Fibroblast of skin of left biceps (primary cell): ENCODE measurements at places on chromosomes 2 and 18.

DNA sequence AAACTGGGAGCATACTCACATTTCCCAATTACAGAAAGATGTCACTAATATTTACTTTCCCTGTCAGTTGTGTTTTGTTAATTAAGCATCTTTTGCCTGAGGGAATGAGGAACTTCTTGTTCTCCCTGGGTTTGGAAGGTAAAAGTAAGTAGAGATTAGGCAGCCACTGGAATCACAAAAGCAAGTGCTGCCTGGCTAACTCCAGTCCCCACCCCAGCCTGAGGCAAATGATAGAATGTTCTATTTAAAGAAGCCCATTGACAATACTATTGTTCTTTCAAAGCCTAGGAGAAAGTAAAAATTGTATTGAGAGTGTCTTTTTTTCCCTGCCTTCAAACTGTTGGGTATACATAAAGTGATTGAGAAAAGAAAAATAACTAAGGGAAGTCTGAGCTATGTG is 93.8 kb downstream of the MBD2 start:
- DNase-seq: no peak

DNA sequence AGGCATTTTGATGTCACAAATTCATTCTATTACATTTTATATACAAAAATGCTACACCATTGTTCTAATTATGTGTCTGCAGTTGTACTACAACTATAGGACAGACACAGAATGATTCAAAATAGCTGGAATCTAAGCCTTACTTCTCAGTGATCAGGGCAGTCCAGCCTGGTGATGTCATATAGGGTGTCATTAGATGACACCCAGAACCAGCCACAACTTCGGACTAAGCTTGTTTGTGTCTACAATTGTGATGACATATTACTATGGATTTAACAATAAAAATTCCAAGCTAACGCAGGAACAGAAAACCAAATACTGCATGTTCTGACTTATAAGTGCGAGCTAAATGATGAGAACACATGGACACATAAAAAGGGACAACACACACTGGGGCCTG is 31.0 kb downstream of the M1AP start:
- no peak for DNase-seq

- DNase-seq: no peak
These were observed 92.5 kb downstream of the FHOD3 start for GRCh38 chr18:36389811-36390581.

DNA sequence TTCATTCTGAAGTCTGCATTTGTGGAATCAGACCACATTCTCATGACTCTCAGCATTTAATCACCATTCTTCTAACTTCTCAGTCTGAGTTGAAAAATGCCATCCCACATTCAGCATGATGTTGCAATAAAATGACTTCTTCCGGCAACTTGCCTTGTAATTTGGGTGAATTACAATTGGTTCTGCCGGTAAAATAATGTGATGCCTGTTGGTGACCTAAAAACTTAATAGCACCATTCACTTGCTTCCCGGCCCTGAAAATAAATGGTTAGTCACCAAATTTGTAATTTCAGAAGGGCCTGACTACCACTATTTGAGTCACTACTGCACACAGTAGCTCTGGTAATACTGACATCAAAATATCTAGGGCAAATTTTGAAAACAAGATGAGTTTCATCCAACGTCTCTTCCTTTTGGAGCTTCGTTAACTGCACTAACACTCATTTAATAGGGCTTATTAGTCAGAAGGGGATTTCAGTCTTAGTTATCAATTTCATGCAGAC is 637.1 kb upstream of the CHAC2 start:
- peak; percentile 41 for DNase-seq

- no peak for DNase-seq
These were observed 405.3 kb downstream of the STK39 start for GRCh38 chr2:167842047-167842446.

- DNase-seq: no peak
These were observed 478.1 kb upstream of the ZNF804A start for GRCh38 chr2:184119989-184120800.

DNA sequence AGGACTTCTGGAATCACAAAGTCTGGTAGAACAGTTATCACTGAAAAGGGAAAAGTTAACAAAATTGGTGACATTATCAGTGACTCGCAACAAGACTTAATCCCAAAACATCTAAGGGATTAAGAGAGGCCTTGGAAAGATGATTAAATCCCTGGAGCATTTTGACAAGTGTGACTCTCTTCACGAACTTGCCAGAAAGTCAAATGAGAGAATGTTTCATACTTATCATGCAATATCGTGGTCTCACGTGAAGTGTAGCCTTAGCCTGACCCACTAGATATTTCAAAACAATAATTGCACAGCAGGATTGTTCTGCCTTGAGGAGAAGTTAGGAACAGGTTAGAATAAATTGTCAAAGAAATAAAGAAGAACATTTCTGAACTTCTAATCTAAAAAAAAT is 104.5 kb downstream of the COL6A3 start:
- no peak for DNase-seq

GRCh38 chr2:126634273-126634861 is 21.6 kb upstream of the GYPC start:
- no peak for DNase-seq

DNA sequence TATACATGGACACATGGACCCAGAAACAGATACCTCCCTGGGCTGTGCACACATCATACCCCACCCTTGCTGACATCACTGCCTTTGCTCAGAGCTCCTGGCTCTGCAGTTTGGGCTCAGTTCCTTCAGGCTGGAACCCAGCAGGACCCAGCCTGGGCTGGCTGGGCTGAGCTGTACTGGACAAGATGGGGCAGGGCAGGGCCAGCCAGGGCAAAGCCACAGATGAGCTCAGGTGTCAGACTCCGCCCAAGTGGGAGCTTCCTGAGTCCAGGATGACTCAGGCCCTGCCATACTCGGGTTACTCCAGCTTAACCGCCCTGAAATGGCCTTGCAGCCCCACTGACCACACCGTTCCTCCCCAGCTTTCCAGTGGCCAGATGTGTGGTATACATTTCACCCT is 284.9 kb downstream of the OSR1 start:
- no peak for DNase-seq

DNA sequence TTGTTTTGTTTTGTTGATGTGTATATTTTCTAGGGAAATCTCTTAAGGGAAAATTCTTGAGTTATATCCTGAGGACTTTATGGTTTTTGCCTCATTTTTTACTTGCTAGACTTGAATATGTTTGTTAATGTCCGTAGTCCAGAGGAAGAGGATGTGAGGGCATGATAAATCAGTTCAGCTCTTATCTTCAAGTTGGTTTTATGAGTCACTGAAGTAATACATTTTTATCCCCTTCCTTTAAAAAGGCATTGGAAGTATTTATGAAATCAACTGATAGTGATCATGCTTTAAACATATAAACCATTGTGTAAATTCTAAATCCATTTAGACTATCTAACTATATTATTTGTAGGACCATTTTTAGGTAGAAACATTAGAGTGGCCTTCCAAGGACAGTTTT is 43.9 kb upstream of the CYBRD1 start:
- DNase-seq: no peak

- no peak for DNase-seq
These were observed 2.1 kb upstream of the SPIRE1 start for GRCh38 chr18:12659904-12660605.

GRCh38 chr2:15640261-15640711 is 48.6 kb downstream of the DDX1 start:
- DNase-seq: peak; percentile 31

GRCh38 chr2:113200236-113200635 is 26.5 kb downstream of the PSD4 start:
- DNase-seq: no peak

DNA sequence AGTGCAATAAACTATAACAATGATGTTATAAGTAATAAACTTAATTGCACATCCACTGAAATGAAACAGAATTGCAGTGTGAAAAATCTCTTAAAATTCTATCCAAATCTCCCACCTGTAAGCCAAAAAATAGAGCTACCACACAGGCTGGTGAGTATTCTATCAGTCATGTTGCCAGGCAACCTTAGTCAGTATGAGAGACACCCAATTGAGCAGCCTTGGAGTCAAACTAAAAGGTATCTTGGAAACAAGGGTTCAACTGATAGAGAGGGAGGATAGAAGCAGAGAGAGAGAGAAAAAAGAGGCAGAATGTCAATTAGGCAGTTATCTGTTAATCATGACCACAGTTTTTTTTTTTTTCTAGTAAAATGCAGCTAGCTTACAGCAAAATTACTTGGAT is 45.8 kb downstream of the GALNT13 start:
- no peak for DNase-seq

DNA sequence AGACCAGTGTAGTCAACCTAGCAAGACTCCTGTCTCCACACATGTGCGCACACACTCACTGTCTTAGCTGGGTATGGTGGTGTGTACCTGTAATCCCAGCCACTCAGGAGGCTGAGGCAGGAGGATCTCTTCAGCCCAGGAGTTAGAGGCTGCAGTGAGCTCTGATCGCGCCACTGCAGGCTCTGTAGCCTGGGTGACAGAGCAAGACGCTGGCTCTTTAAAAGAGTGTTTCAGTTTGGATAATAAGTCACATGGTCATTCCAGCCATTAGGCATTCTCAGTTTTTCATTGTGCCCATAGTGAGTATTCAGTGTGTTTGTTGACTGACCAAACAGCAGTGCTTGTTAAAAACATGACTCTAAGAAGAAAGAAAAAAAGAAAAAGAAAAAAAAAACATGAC is 31.0 kb downstream of the RAB10 start:
- no peak for DNase-seq

GRCh38 chr2:85062565-85062964 is 70.6 kb upstream of the TCF7L1 start:
- DNase-seq: no peak

- no peak for DNase-seq
These were observed 45.8 kb downstream of the CYBRD1 start for GRCh38 chr2:171568089-171568488.

GRCh38 chr2:23639406-23639982 is 254.5 kb downstream of the KLHL29 start:
- DNase-seq: no peak

- DNase-seq: no peak
These were observed 783.3 kb upstream of the SALL3 start for GRCh38 chr18:78196280-78196679.

DNA sequence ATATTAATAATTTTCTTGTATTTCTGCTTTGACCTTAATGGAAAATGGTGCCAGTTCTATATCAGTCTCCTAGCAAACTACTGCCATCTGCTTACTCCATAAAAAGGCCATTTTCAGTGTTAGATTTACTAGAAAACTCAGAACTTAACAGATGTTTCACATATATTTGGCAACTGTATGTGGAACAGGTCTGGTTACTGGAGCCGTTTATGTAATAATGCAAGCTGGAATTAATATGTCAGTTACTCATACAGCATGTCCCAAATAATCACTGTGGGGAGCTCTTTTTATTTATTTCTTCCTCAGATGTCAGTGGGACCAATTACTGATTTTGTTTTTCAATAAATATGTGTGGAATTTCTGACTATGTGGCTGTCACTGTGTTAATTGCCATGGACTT is 1247.6 kb downstream of the CNTNAP5 start:
- no peak for DNase-seq

GRCh38 chr2:28704621-28705020 is 47.0 kb upstream of the PPP1CB start:
- no peak for DNase-seq
